Activated CD4-positive, alpha-beta T cell treated with anti-CD3 and anti-CD28 coated beads, Interleukin-2, amount 10 ng/mL, durations not matched to agents 24 days and 14 days (primary cell): ENCODE measurements at places on chromosomes 13 and 19. TPM values are rescaled to one million over a fixed set of nuclear protein-coding genes. Genes with fewer than 3 reads are reported as not detected.

DNA sequence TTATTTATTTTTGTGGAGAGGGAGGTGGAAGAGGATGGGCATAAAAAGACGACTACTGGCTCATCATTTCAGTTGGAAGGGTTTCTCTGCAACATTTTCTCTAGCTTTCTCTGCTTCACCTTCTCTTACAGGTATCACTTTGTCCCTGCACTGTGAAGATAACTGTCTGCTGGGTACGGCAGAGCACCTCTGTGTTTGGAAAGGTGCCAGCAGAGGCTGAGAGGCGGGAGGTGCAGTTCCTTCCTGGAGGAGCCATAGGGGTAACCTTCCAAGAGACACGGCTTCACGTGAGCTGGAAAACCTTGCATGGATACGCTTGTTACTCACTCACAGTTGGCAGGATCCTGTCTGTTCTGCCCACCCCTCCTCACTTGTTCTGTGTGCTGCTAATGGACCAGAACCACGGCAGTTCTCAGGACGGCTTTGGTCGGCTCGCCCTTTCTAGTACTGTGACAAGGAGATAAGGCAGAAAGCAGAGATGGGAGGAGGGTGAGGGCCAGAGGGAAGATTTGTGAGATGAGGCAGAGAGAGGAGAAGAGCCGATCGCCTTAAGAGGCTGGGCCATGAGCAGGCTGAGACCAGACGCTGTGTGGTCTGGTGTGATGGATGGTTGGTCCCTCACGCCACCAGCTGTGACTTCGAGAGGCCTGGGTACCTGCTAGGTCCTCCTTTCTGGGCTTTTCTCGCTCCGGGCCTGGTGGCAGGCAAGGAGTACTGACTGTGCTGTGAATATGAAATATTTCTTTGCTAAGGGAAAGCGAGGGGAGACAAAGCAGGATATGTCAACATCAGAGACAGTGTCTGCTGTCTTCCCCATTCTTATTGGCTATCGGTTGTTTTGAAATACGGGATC, 66.8 kb downstream of the MRPL57 start:
- H3K4me1 ChIP-seq: peaks cover 5% of the 10 kb centered on the region
- no peak overlapping the region for H3K4me3 ChIP-seq
- H3K27me3 ChIP-seq: peaks cover 3% of the 10 kb centered on the region
- no peaks in the 10 kb centered on the region for H3K36me3 ChIP-seq
- DNase-seq: no peak

GRCh38 chr19:35722897-35723296, 5.1 kb downstream of the KMT2B start:
- H3K4me1 ChIP-seq: peaks cover 17% of the 10 kb centered on the region
- no peak overlapping the region for H3K4me3 ChIP-seq
- H3K27me3 ChIP-seq: no peaks in the 10 kb centered on the region

- DNase-seq: no peak
- H3K27me3 ChIP-seq: no peaks in the 10 kb centered on the region
- H3K36me3 ChIP-seq: no peaks in the 10 kb centered on the region
- no peaks in the 10 kb centered on the region for H3K4me1 ChIP-seq
- H3K27ac ChIP-seq: no peak overlapping the region
- H3K4me3 ChIP-seq: no peak overlapping the region
These were observed 7.6 kb upstream of the CABP5 start for GRCh38 chr19:48051335-48052033.

DNA sequence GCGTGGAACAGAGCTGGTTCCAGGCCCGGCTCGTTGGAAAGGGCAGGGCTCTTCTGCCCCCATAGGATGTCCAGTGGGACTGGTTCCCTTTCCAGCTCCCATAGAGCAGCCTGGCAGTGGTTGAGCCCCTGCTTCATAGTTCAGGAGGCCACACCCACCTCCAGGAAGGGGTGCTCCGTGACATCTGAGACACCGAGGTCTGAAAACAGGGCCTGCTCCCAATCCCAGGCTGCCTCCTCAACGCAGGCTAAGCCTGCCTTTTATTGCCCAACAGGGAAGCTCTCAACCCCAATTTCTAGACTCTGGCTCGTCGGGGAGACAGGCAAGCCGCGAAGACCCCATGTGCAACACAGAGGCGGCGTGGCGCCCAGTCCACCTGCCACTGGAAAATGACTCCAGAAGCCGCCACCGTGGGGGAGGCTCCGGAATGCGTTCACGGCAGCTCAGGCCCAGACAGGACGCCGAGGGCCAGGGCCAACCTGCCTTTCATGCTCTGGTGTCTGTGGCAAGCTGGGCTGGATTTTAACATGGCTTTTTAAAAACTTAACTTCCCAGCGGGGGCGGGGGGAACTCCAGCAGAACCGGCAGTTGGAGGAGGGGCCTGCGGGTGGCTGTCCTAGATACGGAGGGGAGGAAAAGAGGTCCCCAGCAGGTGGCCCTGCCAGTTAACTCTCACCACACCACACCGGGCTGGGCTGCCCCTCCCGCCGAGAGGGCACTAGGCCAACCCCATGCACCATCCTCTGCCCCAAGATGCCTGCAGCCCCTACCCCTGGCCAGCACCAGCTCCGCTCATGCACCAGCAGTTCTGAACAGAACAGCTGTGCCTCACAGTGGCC, 17.9 kb upstream of the TINCR start:
- H3K36me3 ChIP-seq: peaks cover 32% of the 10 kb centered on the region
- H3K4me3 ChIP-seq: peak overlapping the region; percentile 36
- H3K4me1 ChIP-seq: peaks cover 12% of the 10 kb centered on the region
- H3K27me3 ChIP-seq: no peaks in the 10 kb centered on the region
- peak overlapping the region; percentile 87 for H3K27ac ChIP-seq

DNA sequence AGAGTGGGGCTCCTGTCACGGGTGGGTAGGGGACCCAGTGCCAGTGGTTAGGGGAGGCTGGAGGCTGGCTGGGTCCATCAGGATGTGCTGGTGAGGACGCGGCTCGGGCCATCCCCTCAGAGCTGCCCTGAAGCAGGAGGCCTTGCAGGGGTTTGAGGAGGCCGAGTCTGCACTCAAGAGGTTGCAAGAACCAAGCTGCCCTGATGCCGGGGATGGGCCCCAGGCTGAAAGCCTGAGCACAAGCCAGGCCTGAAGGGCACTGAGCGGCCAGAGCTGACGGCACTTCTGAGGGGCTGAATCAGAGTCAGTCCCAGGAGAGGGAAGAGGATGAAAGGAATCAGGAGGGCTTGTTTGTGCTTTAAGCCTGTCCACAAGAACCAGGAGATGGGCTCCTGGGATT, 92.9 kb downstream of the RGCC start:
- H3K4me3 ChIP-seq: no peak overlapping the region
- no peak for DNase-seq
- H3K27me3 ChIP-seq: no peaks in the 10 kb centered on the region
- H3K36me3 ChIP-seq: no peaks in the 10 kb centered on the region
- peaks cover 33% of the 10 kb centered on the region for H3K4me1 ChIP-seq

Gene GSX1
- total RNA-seq: not detected in 2 replicates

Gene SCN1B
- total RNA-seq: 0.78 and 0.96 TPM in 2 replicates
